ENCODE measurements at places on chromosomes 6 and 20. TPM values are rescaled to one million over a fixed set of nuclear protein-coding genes. Genes with fewer than 3 reads are reported as not detected.

ABHD16B gene
- total RNA-seq = not detected

ZDHHC14 gene
- total RNA-seq = 14.4 TPM

STXBP5 gene
- total RNA-seq = 31.9 TPM

DTD1 gene
- total RNA-seq = 37.7 TPM

ATG5 gene
- 36.7 TPM for total RNA-seq

GABRR1 gene
- total RNA-seq = not detected

DNA sequence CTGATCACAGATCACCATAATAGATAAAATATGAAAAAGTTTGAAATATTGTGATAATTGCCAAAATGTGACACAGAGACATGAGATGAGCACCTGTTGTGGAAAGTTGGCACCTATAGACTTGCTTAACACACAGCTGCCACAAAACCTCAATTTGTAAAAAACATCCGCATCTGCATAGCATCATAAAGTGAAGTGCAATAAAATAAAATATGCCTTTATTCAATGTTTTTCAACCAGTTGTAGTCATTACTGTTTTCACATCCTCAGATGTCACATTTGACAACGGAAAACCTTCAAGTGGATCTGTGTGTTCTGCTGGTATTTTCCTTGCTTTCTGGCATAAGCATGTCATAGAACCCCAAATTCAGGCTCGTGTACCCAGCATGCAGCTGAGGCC lies 50.2 kb upstream of the IFNGR1 start:
- H3K4me3 ChIP-seq = no peak overlapping the region
- H3K27me3 ChIP-seq = peaks cover 42% of the 10 kb centered on the region
- H3K4me1 ChIP-seq = peaks cover 13% of the 10 kb centered on the region
- H3K36me3 ChIP-seq = no peaks in the 10 kb centered on the region

DNA sequence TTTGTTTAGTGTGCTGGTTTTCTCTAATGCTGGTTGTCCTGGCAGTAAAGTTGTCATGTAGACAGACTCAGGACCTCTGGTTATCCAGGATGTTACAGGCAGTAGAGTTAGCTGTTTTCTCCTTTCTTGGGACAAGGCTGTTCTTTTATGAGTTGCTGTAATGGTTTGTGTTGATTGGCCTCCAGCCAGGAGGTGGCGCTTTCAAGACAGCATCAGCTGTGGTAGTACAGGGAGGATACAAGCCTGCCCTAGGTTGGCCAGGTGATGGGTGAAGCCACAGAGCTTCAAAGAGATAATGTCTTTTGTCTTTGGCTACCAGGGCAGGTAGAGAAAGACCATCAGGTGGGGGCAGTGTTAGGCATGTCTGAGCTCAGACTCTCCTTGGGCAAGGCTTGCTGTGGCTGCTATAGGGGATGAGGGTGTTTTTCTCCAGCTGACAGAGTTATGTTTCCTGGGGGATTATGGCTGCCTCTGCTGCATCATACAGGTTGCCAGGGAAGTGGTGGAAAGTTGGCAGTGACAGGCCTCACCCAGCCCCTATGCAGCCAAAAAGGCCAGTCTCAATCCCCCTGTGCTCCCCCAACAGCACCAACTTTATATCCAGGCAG lies 127.2 kb upstream of the TAB2 start:
- H3K36me3 ChIP-seq = peaks cover 49% of the 10 kb centered on the region
- H3K27me3 ChIP-seq = no peaks in the 10 kb centered on the region
- H3K27ac ChIP-seq = no peak overlapping the region
- no peak for DNase-seq

GRCh38 chr6:72984981-72985665 lies 240.2 kb downstream of the KHDC1L start:
- no peaks in the 10 kb centered on the region for H3K27me3 ChIP-seq
- no peak for DNase-seq
- no peak overlapping the region for H3K4me3 ChIP-seq
- no peak overlapping the region for H3K27ac ChIP-seq

DNA sequence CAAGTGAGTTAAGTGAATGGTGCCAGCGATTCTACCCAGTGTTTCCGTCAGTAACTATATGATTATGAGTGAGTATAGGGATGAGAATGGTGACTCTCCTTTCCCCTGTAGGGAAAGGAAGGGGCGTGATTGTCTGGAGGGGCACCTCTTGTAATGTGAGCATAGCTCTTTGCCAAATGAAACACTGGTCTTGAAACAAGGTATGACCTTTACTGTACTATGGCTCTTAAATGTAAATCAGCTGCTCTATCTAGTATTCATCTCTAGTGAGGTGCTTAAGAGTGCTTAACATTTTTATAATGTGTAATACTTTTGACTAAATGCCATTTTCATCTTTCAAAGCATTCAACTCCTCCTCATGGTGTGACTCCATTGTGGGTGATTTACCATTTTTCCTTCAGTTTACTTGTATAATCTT lies 11.0 kb downstream of the PANK2 start:
- H3K4me1 ChIP-seq = peaks cover 56% of the 10 kb centered on the region
- peaks cover 17% of the 10 kb centered on the region for H3K36me3 ChIP-seq
- H3K27me3 ChIP-seq = no peaks in the 10 kb centered on the region
- H3K27ac ChIP-seq = peak overlapping the region; percentile 77

DNA sequence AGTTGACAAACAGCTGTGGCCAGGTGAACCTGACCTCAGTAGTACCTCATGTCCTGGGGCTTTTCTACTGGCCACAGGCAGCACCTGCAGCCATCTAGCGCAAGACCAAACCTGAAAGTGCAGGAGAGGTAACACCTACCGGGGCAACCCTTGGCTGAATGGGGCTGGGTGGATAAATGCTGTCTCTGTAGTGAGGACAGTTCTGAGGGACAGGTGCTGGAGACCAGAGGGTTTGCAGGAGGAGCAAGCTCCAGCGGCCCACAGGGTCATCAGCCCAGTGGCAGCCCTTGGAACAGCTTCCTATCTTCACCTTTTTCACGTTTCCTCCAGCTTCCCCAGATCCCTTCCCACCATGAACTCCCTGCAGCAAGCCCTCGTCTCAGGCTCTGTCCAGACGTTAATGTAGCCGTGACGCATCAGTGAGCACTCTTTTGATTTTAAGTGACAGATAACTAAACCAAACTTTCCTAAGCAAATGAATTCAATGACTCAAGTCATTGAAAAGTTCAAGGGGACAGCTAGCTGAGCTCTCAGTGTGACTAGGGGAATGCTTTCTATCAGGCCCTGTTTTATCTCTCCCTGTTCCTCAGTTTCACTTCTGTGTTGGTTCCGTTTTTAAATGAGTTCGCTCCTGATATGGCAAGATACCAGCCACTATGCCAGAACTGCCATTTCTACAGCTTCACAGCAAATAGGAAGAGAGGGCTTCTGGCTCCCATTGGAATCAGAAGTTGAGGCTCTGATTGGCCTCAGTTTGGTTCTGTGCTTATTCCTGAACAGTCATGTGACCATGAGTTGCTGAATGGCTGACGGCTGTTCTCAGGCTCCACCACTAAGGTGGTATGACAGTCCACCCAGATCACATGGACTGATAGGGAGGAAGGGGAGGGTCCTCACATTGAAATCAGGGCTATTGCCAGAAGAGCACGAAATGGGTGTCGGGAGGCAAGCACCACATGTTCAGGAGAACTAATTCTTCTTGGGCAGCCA lies 12.1 kb upstream of the PFDN4 start:
- no peak overlapping the region for H3K4me3 ChIP-seq
- H3K36me3 ChIP-seq = no peaks in the 10 kb centered on the region

GRCh38 chr6:157049133-157049532 lies 272.0 kb downstream of the ARID1B start:
- DNase-seq = no peak
- no peaks in the 10 kb centered on the region for H3K36me3 ChIP-seq
- no peak overlapping the region for H3K4me3 ChIP-seq
- peaks cover 9% of the 10 kb centered on the region for H3K4me1 ChIP-seq

DNA sequence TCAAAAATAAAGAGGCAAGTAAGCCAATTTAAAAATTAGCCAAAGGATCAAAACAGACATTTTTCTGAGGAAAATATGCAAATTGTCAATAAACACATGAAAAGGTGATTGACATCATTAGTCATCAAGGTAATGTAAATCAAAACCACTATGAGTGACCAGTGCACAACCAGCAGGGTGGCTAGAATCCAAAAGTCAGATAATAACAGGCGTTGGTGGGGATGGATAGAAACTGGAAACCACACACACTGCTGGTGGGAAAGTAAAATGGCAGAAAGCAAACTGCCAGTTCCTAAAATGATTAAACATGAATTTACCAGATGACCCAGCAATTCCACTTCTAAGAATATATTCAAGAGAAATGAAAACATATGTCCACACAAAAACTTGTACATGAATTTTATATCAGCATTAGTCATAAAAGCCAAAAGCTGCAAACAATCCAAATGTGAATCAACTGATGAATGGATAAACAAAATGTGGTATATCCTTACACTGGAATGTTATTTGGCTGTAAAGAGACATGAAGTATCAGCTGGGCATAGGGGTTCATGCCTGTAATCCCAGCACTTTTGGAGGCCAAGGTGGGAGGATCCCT lies 74.8 kb upstream of the MBOAT1 start:
- no peak overlapping the region for H3K4me3 ChIP-seq
- H3K27ac ChIP-seq = no peak overlapping the region
- H3K36me3 ChIP-seq = no peaks in the 10 kb centered on the region
- peaks cover 12% of the 10 kb centered on the region for H3K4me1 ChIP-seq

DNA sequence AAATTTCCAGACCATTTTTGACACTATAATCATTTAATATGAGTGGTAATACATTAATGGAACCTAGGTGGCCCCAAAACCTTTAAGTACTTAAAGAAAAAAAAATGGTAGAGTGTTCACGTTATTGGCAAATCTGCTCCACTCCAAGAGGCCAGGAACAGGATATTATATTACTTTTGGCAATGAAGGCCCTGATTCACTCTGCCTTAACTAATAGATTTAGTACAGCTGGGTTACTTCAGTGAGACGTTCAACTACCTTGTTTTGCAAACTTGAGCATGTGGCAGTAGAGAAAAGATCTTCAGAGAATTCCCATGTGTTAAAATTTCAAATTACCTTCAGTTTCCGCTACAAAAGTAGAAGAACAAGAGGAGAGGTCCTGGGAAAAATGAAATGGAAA lies 12.8 kb downstream of the ADNP start:
- no peaks in the 10 kb centered on the region for H3K27me3 ChIP-seq
- peaks cover 67% of the 10 kb centered on the region for H3K4me1 ChIP-seq
- H3K36me3 ChIP-seq = peaks cover 20% of the 10 kb centered on the region
- no peak overlapping the region for H3K4me3 ChIP-seq
- DNase-seq = no peak
- no peak overlapping the region for H3K27ac ChIP-seq

DNA sequence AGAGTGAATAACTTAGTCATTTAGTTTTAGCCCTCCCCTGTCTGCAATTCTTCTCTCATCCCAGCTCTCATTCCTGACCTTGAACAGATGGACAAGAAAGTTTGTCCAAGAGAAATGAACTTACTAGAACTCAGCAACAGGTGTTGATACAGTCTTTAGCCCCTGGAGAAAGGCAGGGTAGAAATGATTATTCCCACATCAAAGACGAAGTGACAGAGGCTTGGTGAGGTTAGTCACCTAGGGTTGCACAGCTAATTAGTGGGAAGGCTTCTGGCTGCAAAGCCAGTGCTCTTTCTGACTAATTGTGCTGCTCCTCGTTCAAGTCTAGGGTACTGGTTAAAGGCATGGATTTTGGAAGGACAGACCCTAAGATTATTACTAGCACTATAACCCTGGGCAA lies 4.5 kb downstream of the ZDHHC14 start:
- H3K4me1 ChIP-seq = peaks cover 37% of the 10 kb centered on the region
- DNase-seq = no peak
- H3K4me3 ChIP-seq = peak overlapping the region; percentile 65

GRCh38 chr6:41558033-41558807 lies 12.0 kb downstream of the FOXP4 start:
- H3K4me1 ChIP-seq = peaks cover 24% of the 10 kb centered on the region
- H3K36me3 ChIP-seq = peaks cover 7% of the 10 kb centered on the region
- DNase-seq = no peak
- H3K27ac ChIP-seq = no peak overlapping the region
- peaks cover 45% of the 10 kb centered on the region for H3K27me3 ChIP-seq

DNA sequence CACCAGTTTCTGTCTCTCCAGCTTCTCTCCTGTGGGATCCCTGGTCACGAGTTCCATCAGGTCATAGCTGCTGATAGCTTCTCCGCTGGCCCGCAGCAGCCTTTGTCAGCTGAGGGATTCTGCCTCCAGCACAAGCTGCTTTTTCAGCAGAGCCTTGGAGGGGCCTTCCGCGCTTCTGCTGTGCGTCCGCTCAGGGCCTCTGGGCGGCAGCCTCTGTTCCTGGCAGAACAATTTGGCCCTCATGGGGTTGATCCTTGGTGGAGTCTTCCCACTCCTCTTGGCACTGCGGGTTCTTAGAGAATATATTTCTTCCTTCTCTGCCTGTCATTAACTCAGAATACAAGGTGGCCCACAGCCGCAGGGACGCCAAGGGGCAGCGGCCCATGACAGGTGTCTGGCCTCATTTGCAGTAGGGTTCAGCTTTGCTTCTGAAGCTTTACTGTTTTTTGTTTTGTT lies 158.8 kb downstream of the DTNBP1 start:
- no peak overlapping the region for H3K27ac ChIP-seq
- peaks cover 50% of the 10 kb centered on the region for H3K36me3 ChIP-seq
- DNase-seq = no peak
- H3K27me3 ChIP-seq = no peaks in the 10 kb centered on the region

DNA sequence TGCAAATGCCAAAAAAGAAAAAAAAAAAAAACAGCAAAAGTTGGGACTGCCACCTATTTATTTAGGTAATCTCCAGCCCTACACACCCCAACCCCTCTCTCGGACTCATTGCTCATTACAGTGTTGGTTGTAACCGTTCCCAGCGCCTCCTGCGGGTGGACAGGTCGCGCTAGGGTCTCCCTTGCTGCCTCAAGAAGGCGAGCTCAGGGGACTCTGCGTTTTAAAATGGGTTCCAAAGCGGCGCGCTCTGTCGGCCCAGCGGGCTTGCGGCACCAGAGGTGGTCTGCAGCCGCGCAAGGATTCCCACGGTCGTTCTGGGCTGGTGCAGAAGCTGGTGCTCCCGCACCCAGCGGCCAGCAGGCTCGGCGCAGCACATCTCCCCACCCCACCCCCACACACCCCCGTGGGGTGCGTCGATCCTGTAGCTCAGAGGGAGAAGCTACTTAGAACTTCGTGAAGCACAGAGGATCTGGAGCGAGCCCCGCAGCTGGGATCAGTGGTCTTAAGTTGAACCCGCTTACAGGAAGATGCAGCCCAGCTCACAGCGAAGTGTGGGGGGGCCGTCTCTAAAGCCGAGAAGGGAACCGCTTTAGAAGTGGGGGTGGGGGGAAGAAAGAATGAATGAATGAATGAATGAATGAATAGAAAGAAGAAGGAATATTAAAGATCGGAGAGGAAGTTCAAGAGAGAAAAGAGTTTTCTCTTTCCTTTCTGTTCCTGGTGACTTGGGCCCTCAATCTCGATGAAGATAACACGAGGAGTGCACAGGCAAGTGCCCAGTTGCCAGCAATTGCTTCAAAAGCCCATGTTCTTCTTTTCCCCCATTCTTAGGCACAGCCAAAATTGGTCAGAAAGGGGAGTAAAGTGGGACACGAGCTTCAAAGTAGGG lies 780 bp downstream of the TFAP2A start:
- peaks cover 13% of the 10 kb centered on the region for H3K36me3 ChIP-seq
- no peak for DNase-seq
- peak overlapping the region; percentile 34 for H3K27ac ChIP-seq
- H3K4me3 ChIP-seq = peak overlapping the region; percentile 77
